Stimulated activated CD8-positive, alpha-beta memory T cell treated with anti-CD3 and anti-CD28 coated beads, Interleukin-7, amount 100 ng/mL, for 1 hour (primary cell): ENCODE measurements at places on chromosomes 1 and 21.

GRCh38 chr1:231808990-231809389, 182.4 kb downstream of the DISC1 start:
- no peak for DNase-seq

DNA sequence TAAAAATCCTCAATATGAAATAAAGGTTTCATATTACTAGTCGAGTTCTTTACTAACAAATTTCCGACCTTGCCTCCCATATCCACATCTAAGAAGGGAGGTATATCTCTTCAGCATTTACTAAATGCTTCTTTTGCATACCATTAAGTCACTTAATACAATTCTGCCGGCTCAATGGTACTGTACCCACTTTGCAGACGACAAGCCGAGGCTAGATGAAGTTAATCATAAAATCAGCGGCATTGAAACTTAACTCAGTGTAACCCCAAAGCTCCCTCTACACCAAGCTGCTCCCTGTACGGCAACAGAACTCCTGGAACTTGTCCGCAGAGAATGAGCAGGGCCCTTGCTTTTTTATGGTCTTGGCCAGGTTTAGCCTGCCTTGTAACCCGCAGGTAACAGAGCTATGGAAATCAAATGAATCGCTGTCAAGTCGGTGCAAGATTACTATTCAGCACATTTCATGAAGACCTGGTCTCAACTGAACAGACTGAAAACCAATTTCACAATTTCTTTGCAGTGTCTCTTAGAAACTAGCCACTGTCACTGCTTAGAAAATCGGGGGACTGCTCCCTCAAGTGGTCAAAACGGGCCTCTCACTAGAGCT, 738 bp downstream of the INTS7 start:
- no peak for DNase-seq

DNA sequence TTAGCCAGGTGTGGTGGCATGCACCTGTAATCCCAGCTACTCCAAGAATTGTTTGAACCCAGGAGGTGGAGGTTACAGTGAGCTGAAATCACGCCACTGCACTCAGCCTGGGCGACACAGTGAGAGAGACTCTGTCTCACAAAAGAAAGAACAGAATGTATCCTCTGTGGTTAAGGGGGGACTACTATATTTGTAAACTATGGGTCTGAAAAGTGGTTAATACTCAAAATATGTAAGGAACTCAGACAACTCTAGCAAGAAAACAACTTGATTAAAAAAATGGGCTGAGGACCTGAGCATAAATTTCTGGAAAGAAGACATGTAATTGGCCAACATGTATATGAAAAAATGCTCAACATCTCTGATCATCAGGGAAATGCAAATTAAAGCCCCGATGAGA, 11.2 kb downstream of the FNBP1L start:
- no peak for DNase-seq

GRCh38 chr1:9867408-9868243, 42.4 kb downstream of the CTNNBIP1 start:
- peak; percentile 77 for DNase-seq

DNA sequence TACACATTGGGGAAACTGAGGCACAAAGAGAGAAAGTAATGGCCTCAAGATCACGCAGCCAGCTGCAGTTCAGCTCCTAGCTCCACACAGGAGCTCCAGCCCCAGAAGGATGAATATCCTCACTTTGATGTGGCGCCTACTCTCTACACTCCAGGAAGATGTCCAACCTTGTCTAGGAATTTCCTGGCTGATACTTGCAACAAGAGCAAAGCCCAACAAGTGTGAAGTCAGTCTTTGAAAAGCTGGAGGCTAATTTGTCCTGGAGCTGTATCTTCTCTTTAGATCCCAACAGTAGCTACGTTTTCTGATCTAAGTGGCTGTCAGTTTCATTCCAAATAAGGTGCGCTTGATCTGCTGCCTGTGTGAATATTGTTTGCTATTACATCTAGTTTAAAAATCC, 344.9 kb downstream of the PTPRU start:
- no peak for DNase-seq

DNA sequence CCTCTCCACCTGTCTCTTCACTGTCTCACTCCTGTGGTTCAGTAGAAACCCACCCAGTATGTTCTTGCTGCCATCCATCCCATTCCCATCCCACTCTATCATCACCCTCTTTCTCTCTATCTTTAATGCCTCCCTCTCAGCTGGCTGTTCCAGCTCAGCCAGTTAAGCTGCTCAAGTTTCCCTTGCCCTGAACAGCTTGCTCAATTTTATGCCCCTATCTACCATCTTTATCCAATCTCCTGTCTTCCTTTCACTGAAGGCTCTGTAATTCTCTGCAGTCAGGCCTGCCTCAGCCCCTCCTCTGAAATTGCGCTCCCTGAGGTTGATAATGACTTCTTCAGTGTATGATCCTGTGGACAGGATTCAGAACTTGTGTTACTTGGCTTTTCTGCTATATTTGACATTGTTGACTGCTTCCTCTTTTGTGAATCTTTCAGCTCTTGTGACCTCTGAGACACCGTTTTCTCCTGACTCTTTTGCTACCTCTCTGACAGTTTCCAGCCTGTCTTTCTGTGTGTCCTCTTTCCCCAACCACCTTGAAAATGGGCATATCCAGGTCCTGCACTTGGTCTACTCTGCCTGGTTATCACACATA, 13.9 kb upstream of the BCAR3 start:
- DNase-seq: no peak

GRCh38 chr1:226640321-226641136, 92.0 kb downstream of the STUM start:
- DNase-seq: no peak

GRCh38 chr1:33424610-33425009, 6.3 kb downstream of the PHC2 start:
- no peak for DNase-seq

DNA sequence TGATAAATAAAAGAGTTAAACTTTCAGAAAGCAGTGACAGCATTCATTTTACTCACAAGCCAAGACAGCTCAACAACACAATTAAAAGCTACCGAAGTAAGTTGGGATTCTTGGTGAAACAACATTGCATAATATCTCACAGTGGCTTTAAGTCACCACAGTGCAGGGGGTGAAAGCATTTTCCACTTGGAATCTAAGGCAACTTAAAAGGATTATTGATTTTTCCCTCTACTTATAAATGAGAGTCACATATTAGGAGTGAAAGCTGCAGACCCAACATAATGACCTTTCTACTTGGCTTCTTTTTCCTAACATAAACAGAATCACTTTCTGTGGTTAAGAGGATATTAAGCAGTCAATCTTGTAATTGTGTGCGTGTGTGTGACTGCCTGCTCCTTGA, 536.6 kb upstream of the CXADR start:
- DNase-seq: no peak

- no peak for DNase-seq
These were observed 163.3 kb downstream of the RHOU start for GRCh38 chr1:228898582-228898992.
